Ureter (tissue), 1 donor: ENCODE measurements at places on chromosomes 11 and 22. TPM values are rescaled to one million over a fixed set of nuclear protein-coding genes. Genes with fewer than 3 reads are reported as not detected.

GRCh38 chr11:128497061-128497775 is 90.1 kb downstream of the ETS1 start:
- no peak for DNase-seq

The AGBL2 gene
- 4.9 TPM for total RNA-seq

The KMT5B gene
- 67.6 TPM for total RNA-seq

The ENTHD1 gene
- total RNA-seq: not detected

The PRODH gene
- 12.4 TPM for total RNA-seq

- no peak for DNase-seq
Observed at GRCh38 chr11:4658629-4659445, 15.1 kb downstream of the OR51E1 start.

- DNase-seq: no peak
Observed at GRCh38 chr22:33918676-33919365, 1.5 kb downstream of the LARGE1 start.

GRCh38 chr11:19594326-19594725 is 118.3 kb upstream of the NAV2 start:
- DNase-seq: peak; percentile 5

The NNMT gene
- total RNA-seq: 141 TPM

DNA sequence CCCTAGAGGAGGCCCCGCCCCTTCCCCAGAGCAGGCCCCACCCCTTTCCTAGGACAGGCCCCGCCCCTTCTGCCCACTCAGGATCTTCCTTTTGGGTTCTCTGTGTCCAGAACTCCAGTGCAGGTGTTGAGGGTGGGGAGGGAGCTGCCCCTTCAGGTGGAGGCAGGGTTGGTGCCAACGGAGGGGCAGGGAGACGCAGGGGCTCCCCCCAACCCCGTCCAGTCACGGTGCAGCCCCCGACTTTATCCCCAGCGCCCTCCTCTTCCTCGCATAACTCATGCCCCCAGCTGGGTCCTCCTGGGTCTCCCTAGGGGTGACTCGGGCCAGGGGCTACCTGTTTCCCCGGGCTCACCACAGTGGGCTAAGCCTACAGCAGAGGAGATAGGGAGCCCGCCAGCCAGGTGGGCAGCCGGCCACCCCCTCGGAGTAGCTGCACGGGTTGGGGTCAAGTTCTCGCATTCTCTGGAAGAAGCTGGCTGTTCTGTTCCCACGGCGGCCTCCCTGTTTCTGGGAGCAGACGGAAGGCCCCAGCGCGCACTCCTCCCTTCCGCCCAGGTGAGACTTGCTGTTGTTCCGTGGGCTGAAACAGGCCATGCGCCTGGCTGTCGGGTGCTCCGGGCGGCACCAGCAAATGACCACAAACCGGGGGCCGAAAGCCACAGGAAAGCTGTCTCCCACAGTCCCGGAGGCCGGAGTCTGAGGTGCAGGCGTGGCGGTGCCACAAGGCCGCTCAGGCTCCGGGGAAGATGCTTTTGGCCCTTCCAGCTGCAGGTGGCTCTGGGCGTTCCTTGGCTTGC is 38.9 kb downstream of the MUC2 start:
- DNase-seq: no peak

DNA sequence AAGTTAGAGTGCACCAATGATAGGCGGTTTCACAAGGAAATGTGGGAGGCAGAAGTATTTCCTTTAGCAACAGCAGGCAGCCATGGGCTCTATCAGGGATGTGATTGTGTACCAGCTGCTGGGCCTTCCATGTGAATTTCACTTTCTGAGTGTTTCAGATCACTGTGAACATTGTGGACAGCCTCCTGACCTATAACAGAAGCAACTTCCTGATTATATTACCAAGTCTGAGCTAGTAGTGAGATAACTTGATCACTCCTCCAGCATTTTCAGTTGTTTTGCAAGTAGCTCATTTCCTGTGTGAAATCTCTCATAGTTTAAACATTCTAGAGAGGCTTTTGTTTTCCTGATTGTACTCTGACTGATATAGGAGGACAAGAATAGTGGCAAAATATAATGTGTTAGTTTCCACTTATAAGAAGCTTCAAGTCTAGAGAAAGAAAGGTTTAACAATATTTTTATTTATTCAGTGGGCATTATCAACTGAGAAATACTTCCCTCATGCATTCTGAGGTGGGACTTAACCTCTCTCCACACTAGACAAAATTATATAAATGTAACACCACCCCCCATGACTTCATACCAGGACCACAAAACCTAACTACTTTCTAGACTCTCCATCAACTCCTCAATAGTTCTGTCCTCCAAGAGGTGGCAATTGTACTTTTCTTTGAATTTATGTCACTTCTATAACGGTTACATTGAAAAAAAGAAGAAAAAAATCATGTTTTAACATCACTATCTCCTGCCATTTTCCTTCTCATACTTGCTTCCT is 184.2 kb upstream of the LUZP2 start:
- no peak for DNase-seq

GRCh38 chr11:45104790-45105084 is 41.7 kb upstream of the PRDM11 start:
- peak; percentile 36 for DNase-seq

DNA sequence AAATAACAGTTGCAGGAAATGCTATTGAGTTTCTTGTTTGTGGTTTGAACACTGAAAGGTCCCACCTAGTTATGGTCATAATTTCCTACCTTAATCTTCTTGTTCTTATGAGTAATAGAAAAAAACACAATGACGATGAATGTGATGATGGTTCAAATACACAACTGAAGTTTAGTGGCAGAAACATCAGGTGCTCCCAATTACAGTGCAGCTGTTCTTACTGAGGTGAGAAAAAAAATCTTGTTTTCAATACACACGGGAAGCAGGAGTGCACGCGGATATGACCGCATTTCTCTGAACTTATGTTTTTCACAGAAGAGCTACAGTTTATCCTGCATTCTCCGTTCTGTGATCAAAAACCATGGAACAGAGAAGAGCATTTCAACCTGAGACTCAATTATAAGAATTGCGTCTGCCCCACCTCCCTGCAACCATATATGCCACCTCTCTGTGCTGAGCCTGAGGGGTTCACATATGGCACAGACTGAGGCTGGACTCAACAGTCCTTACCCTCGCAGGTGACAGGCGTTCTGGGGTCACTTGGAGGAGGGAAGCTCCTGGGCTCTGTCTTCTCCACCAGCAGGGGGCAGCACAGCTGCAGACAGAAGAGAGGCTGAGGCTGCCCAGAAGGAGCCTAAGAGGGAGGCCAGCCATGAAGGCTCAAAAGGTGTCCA is 99.7 kb upstream of the IGLL5 start:
- no peak for DNase-seq

DNA sequence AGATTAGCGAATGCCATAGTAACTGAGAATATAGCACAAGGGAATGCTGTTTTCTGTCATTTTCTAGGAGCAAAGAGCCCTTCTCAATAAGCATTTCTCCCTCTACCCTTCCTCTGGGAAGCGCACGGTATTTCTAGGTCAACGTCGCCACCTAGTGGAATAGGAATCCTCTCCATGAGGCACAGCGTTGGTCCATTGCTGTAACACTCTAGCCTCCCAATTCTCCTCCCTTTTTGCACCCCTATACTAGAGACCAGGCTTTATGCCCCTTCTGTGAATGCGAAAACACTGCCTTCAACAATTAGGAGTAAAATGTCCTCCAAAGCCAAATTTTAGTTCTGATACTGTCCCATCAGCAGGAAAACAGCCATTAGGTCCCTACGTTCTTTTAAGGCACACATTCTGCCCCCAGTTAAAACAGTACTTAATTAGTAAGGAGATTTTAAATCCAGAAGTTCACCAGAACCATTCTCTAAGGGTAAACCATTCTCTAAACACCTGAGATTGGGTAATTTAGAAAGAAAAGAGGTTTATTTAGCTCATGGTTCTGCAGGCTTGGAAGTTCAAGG is 12.8 kb upstream of the HYLS1 start:
- DNase-seq: peak; percentile 54

The SORL1 gene
- 134 TPM for total RNA-seq

The CNGA4 gene
- 0.26 TPM for total RNA-seq

- DNase-seq: no peak
Observed at GRCh38 chr11:105734426-105734825, 124.6 kb downstream of the GRIA4 start.

- DNase-seq: no peak
Observed at GRCh38 chr11:117483372-117483771, 155.7 kb downstream of the CEP164 start.

- peak; percentile 83 for DNase-seq
Observed at GRCh38 chr11:17405232-17406005, 17.0 kb upstream of the KCNJ11 start.

GRCh38 chr11:50075856-50076255 is 43.2 kb downstream of the OR4C45 start:
- DNase-seq: peak; percentile 64

GRCh38 chr11:134086376-134086775 is 17.5 kb downstream of the JAM3 start:
- no peak for DNase-seq

- DNase-seq: no peak
Observed at GRCh38 chr11:109309153-109309552, 112.8 kb upstream of the C11orf87 start.
